ENCODE measurements at places on chromosomes 2 and 18. TPM values are rescaled to one million over a fixed set of nuclear protein-coding genes. Genes with fewer than 3 reads are reported as not detected.

The CXCR1 gene
- not detected for total RNA-seq

The KLHL29 gene
- 4.0 TPM for total RNA-seq

The AGAP1 gene
- total RNA-seq = 0.74 TPM

DNA sequence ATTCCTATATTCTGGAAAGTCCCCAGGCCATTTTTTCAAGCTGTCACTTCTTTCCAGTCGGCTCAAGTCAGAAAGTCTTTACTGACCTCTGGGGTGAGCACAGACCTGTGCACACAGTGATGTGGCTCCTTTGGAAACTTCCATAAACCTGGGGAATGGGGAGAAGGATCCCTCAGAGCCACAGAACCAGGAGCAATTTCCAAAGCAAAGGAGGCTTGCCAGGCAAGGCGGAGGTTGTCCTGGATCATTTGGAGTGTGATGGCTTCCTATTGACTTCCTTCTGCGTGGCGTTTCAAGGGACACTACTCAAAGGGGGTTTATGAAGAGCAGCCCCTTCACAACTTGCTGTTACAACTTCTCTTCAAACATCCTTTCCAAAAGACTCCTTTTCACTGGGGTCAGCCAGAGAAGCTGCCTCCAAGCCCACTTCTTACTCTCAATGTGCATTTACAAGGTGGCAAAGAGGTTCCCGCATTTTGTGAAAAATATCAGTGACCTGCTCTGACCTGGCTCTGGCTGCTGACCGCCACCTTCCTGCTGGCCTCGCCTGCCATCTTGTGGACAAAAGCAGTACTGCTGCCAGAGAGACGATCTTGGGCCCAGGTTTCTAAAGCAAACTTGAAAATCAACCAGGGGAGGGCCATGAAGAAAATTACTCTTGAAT is 18.2 kb upstream of the TMEM247 start:
- peaks cover 17% of the 10 kb centered on the region for H3K4me1 ChIP-seq
- H3K27me3 ChIP-seq = no peaks in the 10 kb centered on the region
- H3K36me3 ChIP-seq = no peaks in the 10 kb centered on the region

- no peak overlapping the region for H3K4me3 ChIP-seq
- no peaks in the 10 kb centered on the region for H3K27me3 ChIP-seq
- no peak overlapping the region for H3K27ac ChIP-seq
- DNase-seq = no peak
- H3K36me3 ChIP-seq = no peaks in the 10 kb centered on the region
These were observed 789.6 kb upstream of the SLC8A1 start for GRCh38 chr2:41241325-41242000.
